ENCODE measurements at places on chromosomes 7 and 10.

GRCh38 chr7:93145354-93145753 is 2.8 kb downstream of the SAMD9L start:
- no peak for DNase-seq

- DNase-seq, result no peak
These were observed 446.0 kb downstream of the SUGCT start for GRCh38 chr7:40580776-40581175.

GRCh38 chr10:15760681-15761080 is 41.0 kb upstream of the ITGA8 start:
- DNase-seq, result no peak

DNA sequence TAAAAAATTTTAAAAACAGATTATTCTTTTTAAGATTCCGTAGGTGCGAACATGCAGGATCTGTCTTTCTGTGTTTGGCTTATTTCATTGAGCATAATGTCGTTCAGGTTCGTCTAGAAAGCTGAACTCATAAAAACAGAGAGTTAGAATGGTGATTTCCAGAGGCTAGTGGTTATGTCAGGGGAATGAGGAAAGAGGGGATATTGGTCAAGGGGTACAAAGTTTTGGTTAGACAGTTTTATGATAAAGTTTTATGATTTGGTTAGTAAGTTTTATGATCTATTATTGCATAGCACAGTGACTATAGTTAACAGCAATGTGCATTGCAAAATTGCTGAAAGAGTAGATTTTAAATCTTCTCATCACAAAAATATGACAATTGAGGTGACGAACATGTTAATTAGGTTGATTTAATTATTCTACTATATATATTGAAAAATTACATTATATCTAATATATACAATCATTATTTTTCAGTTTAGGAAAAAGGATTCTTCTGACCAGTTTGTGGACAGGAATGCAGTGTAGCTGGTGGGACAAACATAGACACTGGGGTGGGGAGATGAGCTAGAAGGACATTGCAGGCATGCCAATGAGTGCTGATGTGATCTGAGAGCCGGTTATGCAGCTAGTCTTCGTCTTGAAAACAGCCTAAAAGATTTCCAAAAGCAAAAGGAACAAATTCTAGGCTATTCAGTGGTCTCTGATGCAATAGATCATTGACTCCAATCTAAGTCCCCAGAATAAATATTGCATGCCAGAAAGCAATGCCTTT is 31.3 kb upstream of the MALRD1 start:
- no peak for DNase-seq

DNA sequence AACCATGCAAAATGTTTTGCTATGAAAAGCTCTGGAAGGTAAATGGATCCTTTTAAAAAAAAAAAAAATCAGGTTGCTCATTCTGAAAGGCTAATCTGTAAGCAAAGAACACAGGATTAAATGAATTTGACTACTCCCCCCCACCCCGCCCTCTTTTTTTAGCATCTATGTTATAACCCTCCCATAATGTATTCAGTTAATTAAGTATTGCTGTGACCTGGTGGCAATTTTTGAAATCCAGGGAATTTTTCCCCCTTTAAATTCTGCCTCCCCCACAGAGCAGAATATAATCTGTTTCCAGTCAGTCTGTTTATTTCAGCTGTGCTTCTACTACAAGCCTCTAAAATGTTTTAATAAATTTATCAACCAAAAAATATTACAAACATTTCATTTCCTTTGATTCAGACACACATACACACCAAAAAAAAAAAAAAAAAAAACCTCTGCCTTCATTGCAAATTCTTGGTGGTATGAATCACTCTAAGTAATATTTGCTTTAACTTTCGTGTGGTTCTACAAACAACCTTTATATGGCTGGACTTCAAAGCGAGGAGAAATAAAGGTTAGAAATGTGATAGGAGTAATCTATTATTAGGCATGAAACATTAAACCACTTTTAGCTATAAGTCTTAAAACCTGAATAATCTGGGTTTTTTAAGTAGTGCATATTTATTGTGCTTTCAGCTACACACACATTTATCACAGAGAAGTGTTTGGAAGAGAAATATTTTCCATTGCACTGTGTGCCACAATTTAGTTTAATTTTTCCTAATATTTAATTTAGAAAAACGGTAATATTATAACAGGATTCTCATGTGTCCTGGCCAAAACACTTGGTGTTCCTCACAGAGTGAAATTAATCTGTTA is 64.4 kb upstream of the ARID5B start:
- DNase-seq, result no peak

GRCh38 chr7:91653286-91653685 is 227.2 kb downstream of the MTERF1 start:
- DNase-seq, result no peak

- DNase-seq, result peak; percentile 67
These were observed 46.1 kb upstream of the ZMIZ1 start for GRCh38 chr10:79022565-79023230.

DNA sequence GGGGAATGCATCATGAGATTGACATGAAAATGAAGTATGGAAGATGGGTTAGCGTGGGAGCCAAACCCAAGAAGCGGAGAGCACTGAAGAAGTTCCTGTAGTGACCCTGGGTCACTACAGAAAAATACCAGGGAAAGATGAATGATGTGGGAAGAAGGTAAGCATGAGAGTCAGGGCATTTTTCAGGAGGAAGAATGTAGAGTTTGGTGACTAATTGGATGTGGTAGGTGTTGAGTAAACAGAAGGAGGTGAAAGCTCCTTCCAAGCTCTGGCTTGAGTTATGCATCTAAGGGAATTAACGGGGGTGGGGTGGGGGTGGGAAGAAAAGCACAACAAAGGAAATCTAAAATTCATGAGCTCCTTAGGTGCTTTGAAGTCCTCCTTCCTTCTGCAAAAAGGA is 238.1 kb upstream of the AOAH start:
- DNase-seq, result peak; percentile 85

GRCh38 chr10:95865814-95866466 is 41.8 kb upstream of the CC2D2B start:
- no peak for DNase-seq

DNA sequence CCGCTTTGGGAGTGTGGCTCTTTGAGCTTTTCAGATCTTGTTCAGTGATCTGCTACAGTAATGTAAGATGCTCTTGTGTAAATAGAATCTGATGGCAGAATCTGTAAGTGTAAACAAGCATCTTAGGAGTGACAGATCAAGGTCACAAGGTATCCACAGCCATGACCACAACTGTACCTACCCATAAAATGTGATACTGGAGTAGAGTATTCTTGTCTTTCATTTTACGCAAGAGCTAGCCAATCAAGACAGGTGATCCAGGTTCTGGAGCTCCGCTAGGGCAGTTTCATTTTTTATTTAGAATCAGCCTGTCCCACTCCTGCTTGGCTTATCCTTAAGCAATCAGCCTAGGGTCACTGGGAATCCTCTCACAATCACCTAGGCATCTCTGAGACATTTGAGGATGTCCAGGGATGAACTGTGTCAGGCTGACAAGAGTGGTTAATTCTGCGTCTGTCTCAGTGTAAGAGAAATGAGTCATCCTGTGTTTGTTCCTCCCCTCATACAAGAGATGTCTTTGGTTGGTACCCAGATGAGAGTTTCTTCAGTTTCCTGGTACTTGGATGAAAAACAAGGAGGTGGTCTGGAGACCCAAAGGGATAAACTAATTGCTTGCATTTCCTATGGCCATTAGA is 13.6 kb downstream of the ZNF138 start:
- DNase-seq, result no peak

- no peak for DNase-seq
These were observed 44.8 kb upstream of the DMBT1 start for GRCh38 chr10:122515588-122516231.

- no peak for DNase-seq
These were observed 97.2 kb upstream of the INSYN2A start for GRCh38 chr10:127293640-127294039.

GRCh38 chr10:17510242-17510908 is 56.0 kb upstream of the ST8SIA6 start:
- no peak for DNase-seq

GRCh38 chr7:17422966-17423365 is 124.5 kb downstream of the AHR start:
- no peak for DNase-seq

DNA sequence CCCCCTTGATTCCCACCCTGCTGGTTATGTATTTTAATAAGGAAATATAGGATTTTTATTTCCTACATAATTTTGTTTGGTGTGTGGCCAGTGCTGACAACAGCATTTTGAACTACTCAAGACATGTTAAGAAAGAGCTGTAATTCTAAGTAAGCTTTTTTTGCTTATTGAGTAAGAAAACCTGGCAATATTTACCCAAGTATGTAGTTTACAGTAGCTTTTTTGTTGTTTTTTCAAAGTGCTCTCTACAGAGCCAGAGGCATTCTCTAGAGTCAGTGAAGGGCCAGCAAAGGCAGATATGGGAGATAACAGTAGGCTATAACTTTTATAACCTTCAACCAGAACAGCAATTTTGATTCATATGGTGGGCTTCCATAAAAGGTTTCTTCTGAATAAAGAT is 63.2 kb upstream of the TMEM168 start:
- no peak for DNase-seq

- DNase-seq, result no peak
These were observed 108.5 kb downstream of the ZRANB1 start for GRCh38 chr10:125050383-125050782.

DNA sequence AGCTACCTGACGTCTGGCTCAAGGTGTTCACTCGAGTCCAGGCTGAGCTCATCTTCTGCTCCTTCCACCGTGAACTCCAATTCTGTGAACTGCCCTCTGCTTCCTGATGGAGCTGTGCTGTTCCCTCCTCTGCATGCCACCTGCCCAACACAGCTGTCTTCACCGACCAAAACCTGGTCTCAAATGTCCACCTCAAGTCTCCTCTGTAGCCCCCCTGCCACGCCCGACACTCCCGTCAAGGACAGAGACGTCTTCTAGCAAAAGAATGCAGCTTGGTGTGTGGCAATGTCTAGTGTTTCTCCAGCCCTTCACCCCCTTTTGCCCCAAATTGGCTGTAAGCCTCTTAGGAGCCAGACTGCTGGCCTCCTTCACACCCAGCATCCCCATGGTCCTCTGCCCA is 305.1 kb downstream of the DNAJB6 start:
- DNase-seq, result no peak

DNA sequence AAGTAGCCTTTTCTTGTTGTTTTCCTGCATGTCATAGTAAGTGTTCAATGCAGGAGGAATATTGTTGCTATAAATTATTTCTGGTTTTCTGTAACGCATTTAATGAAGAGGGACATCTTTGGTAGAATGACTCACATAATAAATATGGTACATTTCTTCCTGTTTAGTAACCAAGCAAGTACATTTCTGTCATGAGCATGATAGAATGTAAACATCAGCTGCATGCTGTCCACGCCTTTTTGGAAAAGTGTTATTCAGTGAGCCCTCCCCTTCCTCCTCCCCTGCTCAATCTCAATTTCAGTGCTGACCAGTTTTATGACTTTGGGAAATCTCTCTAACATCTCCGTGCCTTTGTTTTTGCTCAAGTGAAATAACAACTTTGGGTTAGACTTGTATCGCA is 664.0 kb downstream of the XPNPEP1 start:
- no peak for DNase-seq

- peak; percentile 58 for DNase-seq
These were observed 3.8 kb upstream of the DMTF1 start for GRCh38 chr7:87148332-87148955.

- no peak for DNase-seq
These were observed 78.1 kb upstream of the NRBF2 start for GRCh38 chr10:63054889-63055611.

DNA sequence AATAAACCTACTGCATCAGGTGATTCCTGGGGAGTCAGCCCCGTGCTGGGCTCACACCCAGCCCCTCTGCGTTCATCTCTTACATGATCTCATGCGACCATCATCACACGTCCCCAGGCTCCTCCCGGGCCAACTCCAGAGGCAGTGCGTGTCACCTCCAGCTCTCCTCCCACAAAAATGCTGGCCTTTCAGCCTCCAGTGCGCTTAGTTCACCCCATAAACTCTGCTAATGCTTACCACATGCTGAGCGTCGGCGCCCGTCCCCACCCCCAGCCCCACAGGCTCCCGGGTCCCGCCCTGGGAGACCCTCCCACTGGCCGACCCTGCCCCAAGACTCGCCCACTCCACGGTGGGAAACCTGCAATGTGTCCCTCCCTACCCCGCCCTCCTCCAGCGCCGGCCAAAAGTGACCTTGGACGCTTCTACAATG is 816 bp upstream of the SDK1 start:
- DNase-seq, result peak; percentile 66

- DNase-seq, result peak; percentile 71
These were observed 70.8 kb downstream of the SGMS1 start for GRCh38 chr10:50552771-50553535.

DNA sequence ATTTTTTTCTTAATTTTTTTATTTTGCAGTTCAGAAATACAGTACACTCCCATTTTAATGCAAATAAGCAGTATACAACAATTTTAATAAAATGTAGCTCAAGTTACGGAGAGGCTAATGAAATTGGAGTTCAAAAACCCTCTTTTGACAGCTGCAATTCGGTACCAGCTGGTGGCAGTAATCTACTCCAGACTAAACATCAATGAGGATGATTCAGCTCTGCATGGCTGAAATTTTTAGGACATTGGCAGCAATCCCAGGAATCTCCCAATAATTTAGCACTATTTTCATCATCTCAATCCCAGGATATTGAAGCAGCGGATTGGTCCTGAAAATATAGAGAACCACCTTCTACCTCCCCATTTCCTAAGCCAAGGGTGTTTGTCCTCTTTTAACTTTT is 278.8 kb downstream of the CACNA2D1 start:
- DNase-seq, result peak; percentile 86

- no peak for DNase-seq
These were observed 297.5 kb upstream of the ZMIZ1 start for GRCh38 chr10:78771260-78771659.
